ENCODE measurements at places on chromosomes 1 and 21.

- DNase-seq = no peak
Observed at GRCh38 chr1:83996621-83997020, 2.3 kb downstream of the TTLL7 start.

- no peak for DNase-seq
Observed at GRCh38 chr1:207306603-207307002, 14.9 kb upstream of the CD55 start.

DNA sequence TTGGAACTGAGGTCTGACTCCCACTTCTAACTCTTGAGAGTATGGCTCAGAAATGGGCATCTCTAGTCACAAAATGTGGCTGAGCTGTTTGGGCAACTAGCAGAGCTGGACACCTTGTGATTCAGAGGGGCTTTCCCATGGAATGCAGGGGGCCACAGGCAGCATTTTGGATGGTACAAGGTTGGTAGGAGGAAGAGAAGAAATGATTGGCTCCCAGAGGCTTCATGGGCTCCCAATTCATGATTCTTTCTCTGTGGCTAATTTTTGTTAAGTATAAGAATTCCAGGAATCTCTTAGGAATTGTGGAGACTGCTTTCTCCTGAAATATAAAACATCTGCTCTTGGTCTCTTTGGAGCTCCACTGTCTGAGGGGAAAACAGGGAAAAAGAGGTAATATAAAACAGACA lies 49.7 kb downstream of the PBX1 start:
- no peak for DNase-seq

GRCh38 chr1:27444632-27445031 lies 45.3 kb downstream of the WASF2 start:
- no peak for DNase-seq

- DNase-seq = no peak
Observed at GRCh38 chr1:188429386-188429785, 1600.6 kb downstream of the PLA2G4A start.

- DNase-seq = no peak
Observed at GRCh38 chr1:41488040-41488951, 3.8 kb upstream of the EDN2 start.

- no peak for DNase-seq
Observed at GRCh38 chr1:151213560-151213959, 15.2 kb downstream of the PIP5K1A start.

GRCh38 chr21:45113543-45113942 lies 39.2 kb downstream of the ADARB1 start:
- no peak for DNase-seq

GRCh38 chr1:31064718-31065309 lies 703 bp downstream of the PUM1 start:
- DNase-seq = no peak

GRCh38 chr1:57824535-57824934 lies 400.7 kb upstream of the DAB1 start:
- no peak for DNase-seq

- no peak for DNase-seq
Observed at GRCh38 chr1:4553761-4554160, 100.6 kb upstream of the AJAP1 start.

- peak; percentile 63 for DNase-seq
Observed at GRCh38 chr1:28359592-28360239, 9.8 kb upstream of the PHACTR4 start.

- DNase-seq = no peak
Observed at GRCh38 chr1:163826500-163826899, 504.7 kb downstream of the NUF2 start.

- DNase-seq = no peak
Observed at GRCh38 chr1:183275322-183275721, 89.3 kb downstream of the LAMC2 start.

GRCh38 chr1:37989361-37989930 lies 376 bp downstream of the SF3A3 start:
- no peak for DNase-seq

- no peak for DNase-seq
Observed at GRCh38 chr1:222709700-222710153, 2.6 kb downstream of the AIDA start.

DNA sequence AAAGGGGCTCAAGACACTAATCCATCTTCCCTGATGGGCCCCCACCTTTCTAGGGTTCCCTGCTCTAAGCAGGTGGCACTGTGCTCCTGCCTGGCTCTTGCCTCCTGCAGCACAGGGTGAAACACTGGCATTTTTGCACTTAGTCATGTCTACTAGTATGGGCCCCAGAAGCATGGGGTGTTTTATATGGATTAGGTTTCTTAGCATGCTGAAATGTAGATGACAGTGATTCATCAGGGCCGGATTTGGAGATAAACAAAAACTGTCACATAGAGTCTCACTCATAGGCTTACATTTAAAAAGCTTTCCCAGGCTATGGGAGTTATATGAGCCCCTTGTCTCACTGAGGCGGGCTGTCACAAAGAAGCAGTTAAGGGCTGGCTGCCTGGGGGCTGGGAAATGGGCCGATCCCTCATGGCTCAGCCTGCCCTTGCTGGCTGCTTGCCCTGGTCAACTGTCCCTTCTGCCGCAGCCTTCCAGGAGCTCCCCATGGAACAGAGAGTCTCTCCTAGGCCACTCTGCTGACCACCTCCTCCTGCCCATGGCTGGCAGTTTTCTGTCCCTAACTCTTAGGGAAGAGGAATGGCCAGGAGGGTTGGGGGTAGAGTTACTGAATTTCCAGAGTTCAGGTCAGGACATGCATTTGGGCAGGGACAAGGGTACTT lies 6.5 kb downstream of the GALNT2 start:
- no peak for DNase-seq

DNA sequence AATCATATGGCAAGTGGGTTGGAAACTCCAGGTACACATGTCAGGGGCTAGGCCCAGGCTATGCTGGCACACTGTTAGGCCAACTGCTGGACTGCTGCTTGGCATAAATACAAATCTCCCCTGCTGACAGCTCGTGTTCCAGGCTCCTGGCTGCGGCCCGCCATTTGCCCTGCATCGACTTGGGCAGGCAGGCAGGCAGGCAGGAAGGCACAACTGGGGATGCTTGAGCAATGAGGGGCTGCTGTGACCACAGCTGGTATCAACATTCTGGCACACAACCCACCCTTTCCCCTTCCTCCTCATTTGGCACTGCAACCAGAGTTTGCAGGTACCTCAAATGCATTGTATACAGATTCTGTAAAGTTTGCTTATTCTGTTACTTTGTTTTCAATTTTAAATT lies 53.2 kb downstream of the SAMSN1 start:
- no peak for DNase-seq

DNA sequence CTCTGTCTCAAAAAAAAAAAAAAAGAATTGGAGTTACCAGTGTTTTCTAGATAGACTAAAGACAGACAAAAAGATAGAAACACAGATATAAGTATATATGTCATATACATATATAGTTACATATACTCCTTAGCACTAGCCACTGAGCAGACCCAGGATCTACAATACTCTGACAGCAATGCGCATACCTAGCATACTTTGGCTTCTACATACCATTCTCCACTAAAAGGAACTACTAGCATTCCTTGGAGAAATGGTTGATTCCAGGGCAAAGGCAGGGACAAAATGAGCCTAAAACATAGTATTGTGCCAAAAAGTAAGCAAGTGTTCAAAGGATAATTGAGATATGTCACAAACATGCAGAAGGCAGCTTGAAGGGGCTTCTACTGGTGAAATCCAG lies 22.7 kb downstream of the SYNJ1 start:
- DNase-seq = no peak

- DNase-seq = no peak
Observed at GRCh38 chr1:169835647-169836046, 40.9 kb upstream of the METTL18 start.

Measured in immature natural killer cell (primary cell).